HFFc6 (cell line): ENCODE measurements at places on chromosomes 2 and 18.

GRCh38 chr2:190792956-190793888, 87.4 kb upstream of the GLS start:
- no peak for DNase-seq

- no peak for DNase-seq
These were observed 45.4 kb upstream of the MC4R start for GRCh38 chr18:60417946-60418345.

DNA sequence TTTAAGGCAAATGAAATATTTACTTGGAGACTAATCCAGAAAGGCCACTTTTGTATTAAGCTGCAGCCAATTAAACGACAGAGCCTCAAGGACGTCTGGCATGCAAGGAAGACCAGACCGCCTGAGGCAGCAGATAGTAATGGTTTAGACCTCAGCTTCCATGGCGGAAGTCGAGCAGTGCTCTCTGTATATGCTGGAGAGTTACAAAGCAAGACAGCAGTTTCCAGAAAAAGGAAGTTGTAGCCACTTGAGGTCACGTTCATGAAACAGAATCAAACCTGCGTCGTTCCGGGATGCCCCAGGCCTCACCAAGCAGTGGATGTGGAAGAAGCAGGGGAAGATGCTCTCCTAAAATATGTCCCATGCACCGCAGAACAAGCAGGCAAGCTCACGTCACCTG, 142.0 kb downstream of the PTGR3 start:
- no peak for DNase-seq

DNA sequence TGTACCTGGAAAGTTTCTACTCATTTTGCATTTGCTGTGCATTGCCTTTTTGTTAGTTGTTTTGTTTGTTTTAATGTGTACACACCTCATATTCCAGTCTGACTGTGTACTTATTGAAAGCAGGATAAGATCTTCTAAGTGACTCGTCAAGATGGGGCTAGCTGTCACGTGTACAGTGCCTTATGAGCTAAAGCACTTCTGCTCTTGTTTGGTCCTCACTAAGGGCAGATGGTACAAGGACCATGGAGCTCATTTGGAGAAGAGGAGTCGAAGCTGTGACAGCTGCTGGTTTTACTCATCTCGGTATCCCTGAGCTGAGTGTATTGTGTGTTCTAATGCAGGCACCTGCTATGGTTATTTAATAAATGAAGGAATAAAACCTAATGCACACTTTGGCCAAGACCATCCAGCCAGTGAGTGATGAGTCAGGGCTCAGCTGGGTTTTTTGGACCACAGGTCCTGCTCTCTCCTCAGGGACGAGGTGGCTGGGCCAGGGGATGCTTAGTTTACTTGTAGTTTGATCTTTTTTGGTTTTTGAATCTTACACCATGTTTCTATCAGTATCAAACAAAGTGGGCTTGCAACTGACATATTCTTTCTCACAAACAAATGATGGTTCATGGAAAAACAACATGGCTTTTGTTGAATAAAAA, 152.5 kb upstream of the APCDD1 start:
- no peak for DNase-seq

DNA sequence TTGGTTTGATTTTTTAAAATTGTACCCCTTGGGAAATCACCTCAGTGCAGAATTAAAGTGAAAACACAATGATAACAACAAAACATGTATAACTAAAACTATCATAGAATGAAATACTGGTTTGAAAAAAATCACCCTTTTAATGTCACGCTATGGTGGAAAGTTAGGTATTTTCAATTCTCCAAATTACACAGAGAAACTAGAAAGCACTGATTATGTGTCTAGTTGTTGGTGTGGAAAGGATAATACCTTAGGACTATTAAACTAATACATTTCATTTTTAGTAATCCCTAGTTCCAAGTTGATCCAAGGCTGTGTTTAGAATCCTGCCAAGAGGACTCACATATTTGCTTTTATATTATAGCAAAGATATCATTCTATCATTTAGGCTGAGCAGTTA, 71.2 kb downstream of the NUP35 start:
- no peak for DNase-seq

GRCh38 chr2:105857076-105857740, 112.5 kb downstream of the NCK2 start:
- no peak for DNase-seq

DNA sequence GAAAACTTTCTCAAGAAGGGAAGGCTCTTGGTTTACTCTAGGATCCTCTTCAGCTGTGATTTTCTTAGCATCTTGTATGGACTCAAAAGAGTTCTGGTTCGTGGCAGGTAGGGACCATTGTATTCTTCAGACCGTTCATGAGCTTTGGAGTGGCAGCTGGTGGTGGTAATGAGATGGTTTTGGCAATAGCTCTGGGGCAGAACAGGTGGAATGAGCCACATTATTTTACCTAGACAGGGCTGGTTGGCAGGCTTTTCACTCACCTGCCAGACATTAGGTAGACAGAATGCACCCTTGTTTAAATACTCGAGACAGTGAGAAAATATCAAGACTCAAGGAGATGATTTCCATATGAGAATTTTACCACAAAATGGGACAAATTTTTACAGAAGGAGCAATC, 26.2 kb upstream of the MGAT5 start:
- no peak for DNase-seq

GRCh38 chr2:67259556-67260342, 137.4 kb upstream of the ETAA1 start:
- DNase-seq: peak; percentile 93

GRCh38 chr2:223787358-223787757, 50.0 kb downstream of the AP1S3 start:
- no peak for DNase-seq

DNA sequence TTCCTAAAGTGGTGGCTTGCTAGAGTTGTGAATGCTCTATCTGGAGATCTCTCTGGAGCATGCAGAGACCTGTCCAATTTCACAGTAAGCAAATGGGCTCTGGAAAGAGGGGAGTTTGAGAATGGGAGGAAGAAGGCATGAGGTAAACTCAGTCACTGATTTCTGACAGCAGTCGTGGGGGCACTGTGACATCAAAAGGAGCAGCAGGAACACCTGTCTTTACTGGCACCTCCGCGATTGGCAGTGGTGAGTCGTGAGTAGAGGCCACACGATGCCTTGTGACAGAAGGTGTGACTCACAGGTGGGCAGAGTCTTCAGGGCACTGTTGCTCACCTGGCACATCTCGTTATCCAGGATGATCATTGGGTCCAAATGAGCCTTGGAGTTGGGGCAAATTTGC, 38.8 kb upstream of the CAVIN2 start:
- DNase-seq: no peak

DNA sequence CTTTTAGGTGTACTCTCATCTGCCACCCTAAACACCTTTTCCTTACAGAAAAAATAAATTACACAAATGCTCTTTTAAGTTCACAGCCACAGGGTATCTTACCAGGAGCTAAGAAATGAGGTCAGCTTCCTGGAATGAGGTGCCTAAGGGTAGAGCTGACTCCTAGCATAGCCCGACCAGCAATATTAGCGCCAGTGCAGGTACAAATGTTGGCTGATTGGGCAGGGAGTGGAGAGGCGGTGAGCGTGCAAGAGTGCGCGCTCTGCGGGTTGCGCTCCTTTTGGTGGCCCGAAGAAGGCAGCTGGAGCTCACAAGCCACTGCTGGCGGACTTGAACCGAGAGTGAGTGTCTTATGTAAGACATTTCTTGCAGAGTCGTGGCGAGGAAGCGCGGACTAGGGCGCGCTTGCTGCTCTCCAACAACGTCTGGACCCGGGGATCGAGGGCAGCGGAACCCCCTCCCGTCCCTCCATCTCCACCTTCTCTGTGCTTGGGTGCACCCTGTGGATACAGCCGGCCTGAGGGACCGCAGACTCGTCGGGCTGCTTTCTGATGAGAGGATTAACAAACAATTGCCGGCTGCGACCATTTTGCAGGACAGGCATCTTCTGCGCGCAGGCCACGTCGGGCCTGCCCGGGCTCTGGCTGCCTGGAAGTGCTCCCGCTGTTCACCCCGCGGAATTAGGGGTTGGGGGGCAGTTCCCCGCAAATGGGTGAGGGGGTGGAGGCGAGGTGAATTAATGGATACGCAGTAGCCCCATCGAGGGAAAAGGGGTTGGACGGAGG, 17.3 kb downstream of the BOLA3 start:
- no peak for DNase-seq

DNA sequence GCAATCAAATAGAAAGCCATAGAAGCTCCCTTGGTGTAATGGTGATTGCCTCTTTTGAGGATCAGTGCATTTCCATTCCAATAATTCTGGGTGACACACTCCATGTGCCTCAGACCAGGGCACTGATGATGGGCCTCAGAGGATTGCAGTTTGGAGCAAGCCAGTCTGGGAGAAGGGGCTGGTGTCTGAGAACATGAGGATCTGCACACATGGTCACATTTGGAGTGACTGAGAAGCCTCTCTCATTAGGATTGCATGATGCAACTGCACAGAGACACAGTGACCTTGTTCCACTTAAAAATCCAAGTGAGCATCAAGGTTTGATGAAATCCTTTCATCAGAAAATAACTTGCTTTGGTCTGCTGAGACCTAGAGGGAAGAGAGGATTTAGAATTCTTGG, 216.4 kb downstream of the ANKRD30B start:
- no peak for DNase-seq

DNA sequence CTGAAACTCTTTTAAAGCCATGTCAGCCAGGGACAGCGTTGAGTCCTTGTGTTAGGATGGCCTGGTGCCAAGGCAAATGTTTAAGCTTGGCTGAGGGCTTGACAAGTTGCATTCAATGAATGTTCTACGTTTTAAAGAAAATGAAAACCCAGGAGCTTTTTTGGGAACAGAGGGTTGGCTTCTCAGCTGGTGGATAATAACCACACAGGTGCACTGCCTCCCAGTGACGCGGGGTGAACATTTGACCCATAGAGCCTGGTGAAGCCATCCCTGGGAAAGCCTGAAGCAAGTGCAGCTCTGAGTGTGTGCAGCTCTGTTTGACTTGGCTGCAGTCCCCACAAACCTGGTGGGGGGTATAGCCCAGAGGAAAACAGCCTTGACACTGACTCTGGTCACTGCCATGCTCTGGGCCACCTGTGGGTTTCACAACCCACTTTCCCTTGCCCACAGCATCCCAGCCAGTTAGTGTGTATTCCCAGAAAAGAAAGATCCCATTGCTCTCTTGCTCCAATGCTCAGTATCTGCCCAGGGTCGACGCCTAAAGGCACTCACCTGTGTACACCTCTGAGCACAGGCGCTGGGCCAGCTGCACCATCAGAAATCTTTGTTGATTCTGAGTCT, 874.9 kb downstream of the RNF144A start:
- DNase-seq: no peak

DNA sequence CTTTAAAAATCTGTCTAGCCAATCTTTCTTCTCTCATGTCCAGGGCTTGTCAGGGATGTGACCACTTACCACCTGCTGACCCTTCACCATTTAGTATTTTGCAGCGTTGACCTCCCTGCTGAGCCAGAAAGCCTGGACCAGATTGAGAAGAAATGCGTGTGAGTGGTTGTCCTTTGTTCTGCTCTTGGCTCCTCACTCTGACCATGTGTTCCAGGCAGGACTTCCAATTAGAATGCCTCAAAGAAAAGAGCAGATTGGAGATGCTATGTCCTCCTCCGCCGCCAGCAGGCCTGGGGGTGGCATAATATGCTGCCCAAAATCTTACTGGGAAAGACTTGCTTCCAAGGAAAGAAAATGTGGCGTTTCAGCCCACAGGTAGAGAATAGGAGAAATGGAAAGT, 894.1 kb downstream of the SLC4A3 start:
- DNase-seq: no peak

- no peak for DNase-seq
These were observed 790.4 kb downstream of the TSN start for GRCh38 chr2:122545821-122546220.

GRCh38 chr2:191165176-191165643, 14.4 kb upstream of the STAT4 start:
- peak; percentile 62 for DNase-seq

DNA sequence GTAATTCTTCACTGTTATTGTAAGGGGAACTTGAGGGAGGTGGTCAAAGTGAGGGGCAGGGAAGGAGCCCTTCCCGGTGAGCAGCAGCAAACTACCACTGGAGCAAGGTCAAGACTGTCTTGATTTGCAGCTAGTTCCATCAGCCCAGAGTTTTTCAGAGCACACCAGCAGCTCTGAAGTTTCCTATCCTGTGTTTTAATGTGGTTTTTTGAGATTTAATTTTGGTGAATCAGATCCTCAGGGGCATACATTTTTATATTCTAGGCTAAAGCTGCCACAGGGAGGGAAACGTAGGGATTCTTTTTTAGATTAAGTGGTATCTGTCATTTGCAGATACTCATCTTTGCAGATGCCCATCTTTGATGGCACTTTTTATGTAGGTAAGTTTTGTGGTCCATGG, 67.1 kb upstream of the KCNE4 start:
- DNase-seq: no peak

GRCh38 chr2:146079216-146079615, 1559.3 kb upstream of the ZEB2 start:
- DNase-seq: peak; percentile 2

GRCh38 chr18:34048423-34048822, 176.3 kb downstream of the NOL4 start:
- no peak for DNase-seq

DNA sequence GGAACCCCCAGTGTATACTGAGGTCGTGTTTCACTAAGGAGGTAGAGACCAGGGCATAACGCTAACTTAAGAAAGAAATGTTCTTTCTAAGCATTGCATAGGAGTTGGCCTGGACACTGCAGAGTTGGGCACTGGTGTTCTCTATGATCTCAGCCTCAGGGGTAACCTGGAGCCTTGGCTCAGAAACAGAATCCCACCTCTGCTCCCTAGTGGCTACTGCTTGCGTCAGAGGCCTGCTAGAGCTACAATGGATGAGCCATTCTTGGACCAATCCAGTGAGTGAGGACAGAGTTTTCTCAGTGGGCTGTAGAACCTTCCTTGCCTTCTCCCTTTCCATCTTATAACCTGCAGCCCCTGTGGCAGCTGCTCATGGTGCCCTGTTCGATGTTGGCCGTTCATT, 324.4 kb upstream of the CELF4 start:
- DNase-seq: no peak

DNA sequence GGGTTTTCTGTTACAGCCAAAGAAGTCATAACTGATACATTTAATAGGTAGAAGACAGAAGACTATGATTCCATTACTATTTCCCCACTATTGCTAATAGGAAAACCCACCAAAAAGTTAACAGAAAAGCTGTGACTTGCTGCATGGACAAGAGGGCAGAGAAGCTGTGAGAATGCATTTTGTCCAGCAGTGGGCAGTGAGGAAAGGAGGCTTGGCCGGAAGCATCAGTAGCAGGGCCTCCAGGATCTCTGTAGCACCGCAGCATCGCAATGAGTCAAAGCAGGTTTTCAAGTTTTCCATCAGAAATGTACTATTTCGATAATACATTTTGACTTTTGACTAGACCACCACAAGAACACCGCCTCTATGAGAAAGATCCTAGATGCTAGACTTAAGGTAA, 24.9 kb downstream of the MYO5B start:
- no peak for DNase-seq

DNA sequence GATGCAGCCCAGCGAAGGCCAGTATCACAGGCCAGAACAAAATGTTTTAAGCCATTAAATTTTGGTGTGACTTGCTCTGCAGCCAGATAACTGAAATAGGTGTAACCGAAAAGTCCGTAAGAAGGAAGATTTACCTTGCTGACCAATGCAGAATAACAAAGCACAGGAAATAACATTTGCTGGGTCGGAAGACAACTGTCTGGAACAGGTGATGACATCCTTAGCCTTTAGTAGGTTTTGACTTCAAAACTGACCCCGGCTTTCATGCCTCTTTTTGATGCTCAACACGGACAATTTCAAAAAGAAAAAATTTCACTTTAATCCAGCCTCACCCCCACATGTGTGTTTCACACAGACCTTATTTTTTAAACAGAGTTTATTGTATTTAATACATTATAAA, 93.7 kb downstream of the KCTD1 start:
- DNase-seq: no peak

- DNase-seq: peak; percentile 8
These were observed 202 bp downstream of the MCEE start for GRCh38 chr2:71129902-71130151.
